ENCODE measurements at places on chromosomes 12 and 14. TPM values are rescaled to one million over a fixed set of nuclear protein-coding genes. Genes with fewer than 3 reads are reported as not detected.
A peak's percentile ranks its signal among the peaks of the same experiment; 100 is the strongest.

- no peak for DNase-seq
Observed at GRCh38 chr14:42802346-42802745, 1195.7 kb downstream of the LRFN5 start.

SMIM41 gene
- total RNA-seq = 0.66 TPM

DNA sequence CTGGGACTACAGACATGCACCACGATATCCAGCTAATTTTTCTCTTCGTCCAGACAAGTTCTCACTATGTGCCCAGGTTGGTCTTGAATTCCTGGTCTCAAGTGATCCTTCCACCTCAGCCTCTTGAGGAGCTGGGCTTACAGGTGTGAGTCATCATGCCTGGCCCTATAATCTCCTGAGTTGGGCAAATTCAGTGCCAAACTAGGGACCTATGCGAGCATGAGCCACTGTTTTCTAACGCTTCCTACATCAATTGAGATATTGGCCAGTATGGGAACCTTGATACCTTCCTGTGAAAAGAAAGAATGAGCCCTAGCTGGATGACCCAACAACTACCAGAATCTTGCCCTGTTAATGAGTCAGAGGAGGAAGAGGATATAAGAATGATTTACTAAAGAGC, 585.2 kb downstream of the C12orf50 start:
- DNase-seq = no peak

DNA sequence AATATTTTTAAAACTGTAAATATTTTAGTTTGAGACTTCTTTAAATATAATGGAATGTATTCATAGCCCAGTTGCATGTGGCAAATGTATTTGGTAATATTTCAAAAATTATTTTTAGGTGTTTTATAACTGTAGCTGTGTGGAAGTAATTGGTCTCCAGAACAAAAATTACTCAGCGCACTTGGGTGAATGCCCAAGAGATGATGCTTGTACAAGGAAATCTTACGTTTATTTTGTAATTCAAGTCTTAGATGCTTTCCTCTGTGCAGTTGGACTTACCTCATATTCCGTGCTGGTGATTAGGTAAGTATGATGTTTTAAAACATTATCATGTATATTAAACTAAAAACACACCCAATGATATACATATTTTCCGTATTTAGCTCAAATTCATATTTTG, 76.7 kb upstream of the SLCO1B1 start:
- DNase-seq = no peak

BDKRB2 gene
- total RNA-seq = 11.4 TPM

DNA sequence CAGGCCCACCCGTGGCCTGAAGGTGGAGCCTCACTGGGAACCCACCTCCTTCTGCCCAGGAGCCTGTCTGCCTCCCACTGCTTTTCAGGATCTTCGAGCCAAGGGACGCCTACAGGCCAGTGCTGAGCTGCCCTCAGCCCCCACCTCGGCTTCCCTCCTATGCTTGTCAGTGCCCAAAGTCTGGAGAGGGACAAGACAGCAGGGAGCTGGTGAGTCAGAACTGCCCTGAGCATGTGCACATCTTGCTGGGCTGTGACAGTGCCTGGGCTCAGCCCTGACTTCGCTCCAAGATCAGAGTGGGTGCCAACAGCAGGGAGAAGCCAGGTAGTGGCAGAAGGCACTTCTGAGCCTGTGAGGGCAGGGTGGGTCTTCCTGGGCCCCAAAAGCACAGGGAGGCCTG, 286.8 kb downstream of the AEBP2 start:
- no peak for DNase-seq

DNA sequence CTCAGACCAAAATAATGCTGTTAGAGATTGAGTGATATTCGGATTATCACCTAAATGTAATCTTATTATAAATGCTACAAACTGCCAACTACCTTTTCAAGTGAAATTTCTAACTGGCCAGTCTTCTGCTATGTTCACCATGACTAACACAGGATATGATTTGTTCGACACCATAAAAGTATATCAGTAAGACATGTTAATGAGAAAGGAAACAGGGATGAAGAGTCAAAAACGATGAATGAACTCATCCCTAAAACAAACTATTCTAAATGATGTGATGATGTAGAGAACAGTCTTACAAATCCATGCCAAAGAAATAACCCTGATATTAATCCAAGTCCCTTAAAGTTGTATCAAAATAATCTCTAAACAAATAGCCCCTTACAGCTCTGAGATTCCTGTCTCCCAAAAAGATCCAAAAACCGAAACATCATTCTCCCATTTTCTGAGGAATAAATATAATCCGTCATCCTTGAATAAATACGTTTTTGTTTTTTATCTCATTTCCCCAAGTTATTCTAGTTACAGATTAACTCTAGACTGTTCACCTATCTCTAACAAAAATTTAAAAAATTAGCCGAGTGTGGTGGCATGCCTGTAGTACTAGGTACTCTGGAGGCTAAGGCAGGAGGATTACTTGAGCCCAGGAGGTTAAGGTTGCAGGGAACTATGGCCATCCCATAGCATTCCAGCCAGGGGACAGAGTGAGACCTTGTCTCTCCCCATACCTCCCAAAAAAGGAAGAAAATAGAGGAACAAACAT, 9.1 kb downstream of the SCAF11 start:
- no peak for DNase-seq

IQSEC3 gene
- 1.6 TPM for total RNA-seq

DNA sequence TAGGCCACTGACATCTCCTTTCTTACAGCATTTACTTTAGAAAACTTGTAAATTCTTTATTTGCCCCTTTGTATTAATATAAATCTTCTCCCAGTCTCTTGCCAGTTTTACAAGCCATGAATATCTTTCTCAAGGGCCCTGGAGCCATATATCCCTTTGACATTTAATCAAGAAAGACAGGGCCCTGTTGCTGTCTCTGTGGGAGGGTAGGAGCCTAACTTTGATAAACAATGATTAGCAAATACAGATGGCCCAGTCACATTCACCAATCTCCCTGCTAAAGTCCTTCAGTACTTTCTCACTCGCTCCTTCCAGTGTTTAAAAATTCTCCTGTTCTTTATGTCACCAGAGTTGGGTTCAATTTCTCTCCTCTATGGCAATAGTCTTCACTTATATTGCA, 479.8 kb upstream of the USP15 start:
- no peak for DNase-seq

DNA sequence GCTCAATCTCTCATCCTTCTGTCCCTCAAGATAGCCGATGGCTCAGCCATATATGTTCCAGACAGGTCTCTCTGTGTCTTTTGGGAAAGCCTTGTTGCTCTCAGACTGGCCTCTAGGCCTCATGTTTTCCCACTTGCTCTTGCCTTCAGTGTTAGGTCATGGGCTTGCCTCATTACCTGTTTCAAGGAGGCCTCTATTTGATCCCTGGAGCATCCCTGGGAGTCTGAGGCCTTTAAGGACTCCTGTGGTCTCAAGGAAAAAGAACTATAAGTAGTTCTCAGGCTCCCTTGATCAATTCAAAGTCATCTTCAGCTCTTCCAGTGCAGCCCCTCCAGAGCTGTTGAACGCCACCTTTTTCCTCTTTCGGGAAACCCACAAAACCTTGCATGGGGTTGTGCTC, 47.9 kb downstream of the NTF3 start:
- no peak for DNase-seq

DNA sequence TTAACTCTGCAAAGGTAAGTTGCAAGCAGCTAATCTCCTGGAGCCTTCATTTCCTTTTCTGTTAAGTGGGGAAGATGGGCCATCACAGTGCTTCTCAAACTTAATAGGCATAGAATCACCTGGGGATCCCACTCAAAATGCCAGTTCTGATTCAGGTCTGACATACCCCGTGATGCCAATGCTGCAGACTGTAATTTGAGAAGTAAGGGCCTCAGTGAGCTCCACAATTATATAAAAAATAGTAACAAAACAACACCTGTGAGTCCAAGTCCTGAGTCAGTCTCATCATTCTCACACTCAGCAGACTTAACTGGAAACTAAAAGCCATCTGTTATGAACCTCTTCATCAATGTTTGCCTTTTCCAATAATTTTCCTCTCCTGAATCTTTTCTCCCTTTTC, 10.8 kb upstream of the PSMA6 start:
- no peak for DNase-seq

SEC23A gene
- 33.2 TPM for total RNA-seq

DNA sequence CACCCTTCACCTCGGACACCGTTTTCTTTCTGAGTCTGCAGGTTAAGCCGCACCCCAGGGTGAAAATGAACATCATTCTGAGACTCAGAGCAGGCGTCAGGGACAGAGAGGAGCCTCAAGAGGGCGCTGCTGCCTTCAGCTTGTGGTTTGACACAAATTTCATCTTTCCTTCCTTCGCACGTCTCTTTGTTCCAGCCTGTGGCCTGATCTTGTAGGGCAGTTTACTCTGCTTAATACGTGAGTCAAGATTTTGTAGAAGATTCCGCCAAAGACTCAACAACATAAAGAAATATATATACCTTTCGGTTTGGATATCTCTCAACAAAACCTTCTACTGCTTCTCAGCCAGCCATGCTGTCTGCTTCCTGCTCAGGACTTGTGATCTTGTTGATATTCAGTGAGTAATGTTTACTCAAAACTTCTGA, 329.3 kb upstream of the OR4E1 start:
- DNase-seq = no peak

- no peak for DNase-seq
Observed at GRCh38 chr12:88227263-88227662, 85.2 kb downstream of the TMTC3 start.

FGF23 gene
- total RNA-seq = not detected

RPS6KA5 gene
- 2.9 TPM for total RNA-seq

DNA sequence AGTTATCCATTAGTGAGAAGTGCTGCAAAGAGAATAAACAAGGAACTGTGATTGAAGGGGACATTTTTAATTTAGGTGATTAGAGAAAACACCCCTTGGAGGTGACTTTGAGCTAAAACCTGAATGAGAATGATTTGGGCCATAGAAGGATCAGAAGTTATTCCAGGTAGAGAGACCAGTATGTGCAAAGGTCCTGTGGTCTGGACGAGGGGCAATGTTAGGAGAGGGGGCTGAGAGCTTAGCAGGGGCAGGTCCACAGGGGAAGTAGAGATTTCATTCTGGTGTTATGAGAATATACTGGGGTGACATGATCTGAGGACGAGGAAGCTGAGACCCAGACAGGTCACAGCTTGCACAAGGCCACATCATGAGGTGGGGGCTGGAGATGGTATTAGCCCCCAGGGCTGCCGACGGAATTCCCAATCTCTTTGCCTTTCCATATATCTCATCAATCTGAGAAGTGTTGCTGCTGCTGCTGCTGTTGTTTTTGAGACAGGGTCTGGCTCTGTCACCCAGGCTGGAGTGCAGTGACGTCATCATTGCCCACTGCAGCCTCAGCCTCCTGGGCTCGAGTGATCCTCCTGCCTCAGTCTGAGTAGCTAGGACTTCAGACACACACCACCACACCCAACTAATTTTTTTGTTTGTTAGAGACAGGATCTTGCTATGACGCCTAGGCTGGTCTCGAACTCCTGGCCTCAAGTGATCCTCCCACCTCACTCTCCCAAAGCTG, 55.6 kb downstream of the KCTD10 start:
- no peak for DNase-seq

PLEKHG7 gene
- 0.33 TPM for total RNA-seq

DNA sequence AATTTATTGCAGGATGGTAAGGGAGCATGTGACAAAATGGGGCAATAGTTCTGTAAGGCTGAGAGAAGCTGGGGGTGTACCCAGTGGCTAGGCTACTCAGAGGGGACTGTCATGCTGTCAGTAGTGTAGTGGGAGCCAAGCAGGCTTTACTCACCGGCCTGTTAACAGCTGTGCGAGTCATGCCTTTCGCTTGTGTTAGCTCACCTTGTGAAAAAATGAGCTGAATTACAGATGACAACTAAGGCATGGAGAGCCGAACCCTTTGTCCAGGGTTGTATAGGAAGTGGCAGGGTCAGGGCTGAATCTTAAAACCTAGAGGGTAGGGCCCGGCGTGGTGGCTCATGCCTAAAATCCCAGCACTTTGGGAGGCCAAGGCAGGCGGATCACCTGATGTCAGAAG, 37.9 kb downstream of the SH2B3 start:
- DNase-seq = peak; percentile 51

DNA sequence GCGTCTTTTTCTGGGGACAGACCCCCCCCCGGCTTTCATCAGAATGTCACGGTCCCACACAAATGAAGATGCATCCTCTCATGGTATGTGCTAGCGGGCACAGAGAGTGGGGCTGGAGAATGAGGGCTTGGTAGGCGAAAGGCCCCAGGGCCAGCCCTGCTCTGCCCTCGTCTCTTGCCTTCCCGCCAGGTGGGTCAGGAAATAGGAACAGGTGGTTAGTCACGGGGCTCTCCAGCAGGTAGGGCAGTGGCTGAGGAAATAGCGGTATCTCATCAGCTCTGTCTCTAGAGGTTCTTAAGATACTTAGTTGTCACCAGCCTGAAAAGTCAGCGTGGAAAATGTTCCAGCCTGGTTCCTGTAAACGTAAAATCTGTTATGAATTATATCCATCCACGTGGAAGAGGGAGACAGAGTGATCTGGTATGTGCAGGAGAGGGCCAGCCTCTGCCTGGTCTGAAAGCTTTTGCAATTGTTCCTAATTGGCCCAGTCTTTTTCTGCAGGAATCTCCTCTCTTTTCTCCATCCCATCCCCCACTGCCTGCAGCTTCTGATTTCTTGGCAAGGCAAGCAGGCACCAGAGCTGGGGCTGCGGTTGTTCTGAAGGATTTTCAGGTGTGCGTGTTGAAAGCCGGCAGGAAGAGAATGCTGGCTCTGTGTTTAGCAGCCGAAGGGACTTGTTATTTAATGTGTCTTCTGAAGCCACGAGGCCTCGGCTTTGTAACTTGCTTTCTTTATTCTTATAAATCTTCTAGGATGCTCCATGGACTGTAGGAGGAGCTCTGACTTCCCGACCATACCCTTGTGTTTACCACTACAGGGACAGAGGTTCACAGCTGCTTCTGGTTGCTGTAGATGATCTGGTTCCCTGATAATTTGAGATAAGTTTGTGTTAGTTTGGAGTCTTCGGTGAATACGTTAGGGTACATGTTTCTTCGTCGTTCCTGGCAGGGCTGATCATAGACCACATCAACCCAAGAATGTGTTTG, 131.1 kb downstream of the CACNA1C start:
- DNase-seq = no peak
